ENCODE measurements at places on chromosomes 1 and 21.

DNA sequence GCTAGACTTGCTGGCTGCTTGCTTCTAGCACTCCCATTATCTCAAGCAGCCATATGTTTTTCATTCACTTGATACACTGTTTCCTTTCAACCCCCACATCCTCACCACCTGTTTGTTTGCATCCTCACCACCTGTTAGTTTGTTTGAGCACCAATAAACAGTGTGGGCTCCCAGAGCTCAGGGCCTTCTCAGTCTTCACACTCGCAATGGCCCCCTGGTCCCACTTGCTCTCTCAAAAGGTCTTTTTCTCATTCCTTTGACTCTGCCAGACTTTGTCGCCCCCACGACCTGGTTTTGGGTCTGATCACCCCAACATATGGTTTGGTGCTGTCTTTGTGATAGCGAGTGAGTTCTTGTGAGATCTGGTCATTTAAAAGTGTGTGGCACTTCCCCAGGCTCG is 6.2 kb upstream of the PADI4 start:
- no peak for DNase-seq

DNA sequence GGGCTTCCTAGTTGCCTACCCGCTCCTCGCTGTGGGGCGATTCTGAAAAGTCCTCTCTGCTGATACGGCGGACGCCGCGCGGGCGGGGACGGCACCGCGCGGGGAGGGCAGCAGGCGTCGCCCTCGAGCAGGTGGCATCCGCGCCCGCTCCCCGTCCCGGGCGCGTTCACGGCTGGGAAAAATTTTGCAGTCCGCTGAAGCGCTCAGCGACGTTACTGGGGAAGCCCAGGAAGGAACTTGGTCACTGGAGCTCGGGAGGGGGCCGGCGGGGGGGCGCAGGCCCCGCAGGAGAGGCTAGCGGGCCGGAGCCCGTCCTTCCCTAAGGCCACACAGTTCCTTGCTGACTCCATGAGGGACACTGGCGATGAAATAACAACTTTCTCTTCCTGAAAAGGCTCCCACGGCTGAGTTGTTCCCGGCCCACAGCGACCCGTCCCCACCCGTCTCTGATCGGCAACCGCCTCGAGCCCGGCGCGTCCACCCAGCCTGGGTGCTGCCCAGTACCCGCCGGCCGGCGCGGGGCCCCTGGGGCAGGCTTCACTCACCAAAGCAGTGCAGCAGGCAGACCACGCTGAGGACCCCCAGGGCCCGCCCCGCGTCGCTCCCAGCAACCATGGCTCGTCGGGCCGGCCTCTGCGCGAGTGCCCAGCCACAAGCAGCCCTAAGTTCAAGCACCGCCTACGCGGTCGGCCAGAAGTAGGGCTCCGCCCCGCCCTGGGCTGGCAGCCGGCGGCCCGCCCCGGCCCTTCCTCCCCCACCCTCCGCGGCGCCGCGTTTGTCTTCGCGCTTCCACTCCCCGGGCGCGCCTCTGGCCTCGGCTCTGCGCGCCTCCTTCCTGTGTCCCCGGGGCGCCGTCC is at the start of gene CD58:
Gene CD58 (minus strand): TSS at position 669 of the 857 bp plus-strand sequence. CDS start 54 bp downstream, at position 615.
- no peak for DNase-seq

- DNase-seq = no peak
These were observed 55.6 kb downstream of the TNR start for GRCh38 chr1:175687622-175688415.

GRCh38 chr1:230185076-230186001 is 118.3 kb downstream of the GALNT2 start:
- no peak for DNase-seq

DNA sequence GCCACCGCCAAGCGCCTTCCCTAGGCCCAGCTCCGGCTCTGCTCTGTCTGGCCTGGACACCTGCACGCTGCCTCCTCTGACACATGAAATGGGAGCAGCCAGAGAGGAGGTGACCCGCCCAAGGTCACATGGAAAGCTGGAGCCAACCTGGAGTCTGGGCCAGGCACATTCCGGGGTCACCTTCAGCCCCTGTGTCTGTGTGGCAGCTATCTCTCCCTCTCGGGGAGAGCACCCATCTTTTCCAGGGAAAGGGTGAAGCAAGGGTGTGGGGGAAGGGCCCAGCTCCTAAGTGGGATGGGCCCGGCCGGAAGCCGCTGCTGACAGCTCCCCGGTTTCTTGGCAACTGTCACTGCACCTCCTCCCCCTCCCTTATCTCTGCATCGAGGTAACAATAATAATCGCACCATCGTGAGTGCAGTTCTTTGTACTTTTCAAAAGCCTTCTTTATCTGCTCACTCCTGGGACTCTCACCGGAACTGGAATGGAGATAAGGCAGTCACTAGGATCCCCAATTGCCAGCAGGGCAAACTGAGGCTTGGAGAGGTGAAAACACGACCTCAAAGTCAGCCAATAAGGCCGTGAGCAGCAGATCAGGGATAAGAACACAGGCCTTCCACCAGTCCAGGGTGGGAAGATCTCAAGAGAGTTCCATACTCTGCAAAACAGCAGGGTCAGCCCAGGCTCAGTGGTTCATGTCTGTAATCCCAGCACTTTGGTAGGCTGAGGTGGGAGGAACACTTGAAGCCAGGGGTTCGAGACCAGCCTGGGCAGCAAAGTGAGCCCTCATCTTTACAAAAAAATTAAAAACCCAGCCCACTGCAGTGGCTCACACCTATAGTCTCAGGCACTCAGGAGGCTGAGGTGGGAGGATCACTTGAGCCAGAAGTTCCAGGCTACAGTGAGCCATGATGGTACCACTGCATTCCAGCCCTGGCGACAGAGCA is 36.9 kb downstream of the RAP1GAP start:
- DNase-seq = no peak

- DNase-seq = peak; percentile 60
These were observed 200.9 kb downstream of the DISC1 start for GRCh38 chr1:231827337-231828105.

- DNase-seq = peak; percentile 19
These were observed 105.2 kb upstream of the HMGB4 start for GRCh38 chr1:33758698-33759097.

DNA sequence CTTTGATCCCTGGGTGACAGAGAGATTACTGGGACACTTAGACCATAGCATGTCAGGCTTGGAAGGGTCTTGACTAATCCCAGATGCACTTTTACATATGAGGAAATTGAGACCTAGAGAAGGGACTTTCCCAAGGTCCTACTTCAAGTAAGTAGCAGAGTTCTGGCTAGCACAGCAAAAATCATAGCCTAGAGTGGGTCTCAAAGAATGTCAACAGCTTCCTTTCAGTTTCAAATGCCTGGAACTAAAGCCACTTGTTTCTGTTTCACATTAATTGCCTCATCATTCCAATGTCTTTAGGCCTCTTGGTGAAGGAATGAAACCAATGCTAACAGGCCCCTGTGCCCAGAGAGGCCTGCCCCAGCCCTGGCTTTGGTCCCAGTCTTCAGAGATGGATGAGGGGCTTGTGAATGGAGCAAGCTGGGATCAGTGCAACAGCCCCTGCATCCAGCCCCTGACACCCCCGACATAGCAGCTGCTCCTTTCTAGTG is 26.6 kb downstream of the ATF3 start:
- DNase-seq = no peak

DNA sequence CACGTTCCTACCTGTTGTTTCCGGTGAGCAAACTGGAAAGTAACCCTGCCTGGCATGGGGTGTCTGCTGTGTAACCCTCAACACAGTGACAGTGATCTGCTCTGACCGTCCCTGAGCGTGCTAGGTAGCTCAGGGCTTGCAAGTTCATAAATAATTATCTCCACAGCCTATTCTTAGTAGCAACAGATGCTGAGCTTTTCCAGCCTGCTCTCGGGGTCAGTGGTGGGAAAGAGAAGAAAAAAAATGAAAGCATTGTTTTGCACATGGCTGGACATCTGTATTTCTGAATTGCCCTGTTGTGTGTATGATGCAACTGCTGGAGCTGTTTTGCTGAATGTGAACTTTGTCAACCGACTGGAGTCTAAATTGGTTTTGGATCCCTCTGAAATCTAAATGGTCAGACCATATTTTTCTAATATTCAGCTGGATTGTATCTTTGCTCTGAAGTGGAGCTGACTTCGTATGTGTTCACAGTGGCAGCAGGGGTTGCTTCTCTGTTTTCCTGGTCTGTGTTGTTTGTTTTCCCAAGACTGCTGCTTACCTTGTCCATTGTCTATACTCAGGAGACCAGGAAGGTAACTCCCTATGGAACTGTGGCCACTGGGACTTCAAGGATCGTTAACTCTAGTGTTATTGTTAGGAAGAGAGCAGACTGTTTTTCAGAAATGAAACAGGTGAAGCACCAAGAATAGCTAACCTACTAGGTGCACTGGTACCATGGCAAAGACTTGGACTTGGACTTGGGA is 27.0 kb downstream of the TGFB2 start:
- DNase-seq = no peak

- DNase-seq = peak; percentile 70
These were observed 1.6 kb upstream of the STK40 start for GRCh38 chr1:36387141-36387949.

GRCh38 chr1:12345350-12346217 is 115.8 kb downstream of the VPS13D start:
- no peak for DNase-seq

GRCh38 chr1:31905681-31906080 is 32.5 kb downstream of the PTP4A2 start:
- no peak for DNase-seq

DNA sequence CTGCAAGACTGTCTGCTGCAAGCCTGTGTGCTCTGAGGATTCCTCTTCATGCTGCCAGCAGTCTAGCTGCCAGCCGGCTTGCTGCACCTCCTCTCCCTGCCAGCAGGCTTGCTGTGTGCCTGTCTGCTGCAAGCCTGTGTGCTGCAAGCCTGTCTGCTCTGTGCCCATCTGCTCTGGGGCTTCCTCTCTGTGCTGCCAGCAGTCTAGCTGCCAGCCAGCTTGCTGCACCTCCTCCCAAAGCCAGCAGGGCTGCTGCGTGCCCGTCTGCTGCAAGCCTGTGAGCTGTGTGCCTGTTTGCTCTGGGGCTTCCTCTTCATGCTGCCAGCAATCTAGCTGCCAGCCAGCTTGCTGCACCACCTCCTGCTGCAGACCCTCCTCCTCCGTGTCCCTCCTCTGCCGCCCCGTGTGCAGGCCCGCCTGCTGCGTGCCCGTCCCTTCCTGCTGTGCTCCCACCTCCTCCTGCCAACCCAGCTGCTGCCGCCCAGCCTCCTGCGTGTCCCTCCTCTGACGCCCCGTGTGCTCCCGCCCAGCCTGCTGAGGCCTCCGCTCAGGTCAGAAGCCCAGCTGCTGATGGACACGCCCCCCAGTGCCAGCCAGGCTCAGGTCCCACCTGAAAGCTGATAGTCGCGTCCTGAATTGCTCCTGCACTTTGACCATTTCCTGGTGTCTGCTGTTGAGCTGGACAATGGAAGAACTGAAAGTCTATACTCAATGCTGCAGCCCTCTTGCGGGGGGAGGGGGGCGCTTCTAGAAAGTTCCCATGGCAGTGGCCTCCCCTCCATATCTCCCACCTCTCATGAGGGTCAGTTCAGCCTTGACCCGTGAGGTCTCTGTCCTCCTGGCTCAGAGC is 1.2 kb downstream of the KRTAP10-4 start:
- DNase-seq = no peak

DNA sequence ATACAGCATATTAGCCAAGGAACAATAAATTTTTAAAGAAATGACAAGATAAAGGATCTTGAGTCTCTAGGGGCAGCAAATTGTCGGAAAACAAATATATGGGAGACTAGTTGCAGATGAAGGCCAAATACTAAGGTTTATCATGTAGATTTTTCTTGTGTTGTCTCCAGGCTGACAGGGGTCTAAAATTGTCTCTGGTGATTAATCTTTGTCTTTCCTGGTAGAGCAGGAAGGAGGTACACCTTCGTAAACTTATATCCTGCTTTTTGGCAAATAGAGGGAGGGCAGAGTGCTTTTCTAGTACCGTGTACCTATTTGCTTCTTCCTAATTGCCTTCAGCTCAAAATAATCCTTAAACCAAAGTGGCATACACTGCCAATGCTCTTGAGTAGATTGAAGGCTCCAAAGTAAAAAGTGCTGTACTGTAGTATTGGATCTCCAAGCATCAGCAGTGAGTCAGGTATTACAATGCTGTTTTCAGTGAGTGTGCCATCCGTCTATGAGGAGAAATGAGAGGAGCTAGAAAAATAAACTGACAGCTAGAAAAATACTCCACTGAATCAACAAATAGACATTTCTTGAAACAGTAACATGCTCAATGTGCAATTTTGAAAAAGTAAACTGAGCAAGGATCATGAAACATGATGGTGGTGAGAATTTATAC is 1.8 kb upstream of the LEPR start:
- no peak for DNase-seq

- DNase-seq = no peak
These were observed 316.0 kb upstream of the ADGRL4 start for GRCh38 chr1:79322511-79323027.

DNA sequence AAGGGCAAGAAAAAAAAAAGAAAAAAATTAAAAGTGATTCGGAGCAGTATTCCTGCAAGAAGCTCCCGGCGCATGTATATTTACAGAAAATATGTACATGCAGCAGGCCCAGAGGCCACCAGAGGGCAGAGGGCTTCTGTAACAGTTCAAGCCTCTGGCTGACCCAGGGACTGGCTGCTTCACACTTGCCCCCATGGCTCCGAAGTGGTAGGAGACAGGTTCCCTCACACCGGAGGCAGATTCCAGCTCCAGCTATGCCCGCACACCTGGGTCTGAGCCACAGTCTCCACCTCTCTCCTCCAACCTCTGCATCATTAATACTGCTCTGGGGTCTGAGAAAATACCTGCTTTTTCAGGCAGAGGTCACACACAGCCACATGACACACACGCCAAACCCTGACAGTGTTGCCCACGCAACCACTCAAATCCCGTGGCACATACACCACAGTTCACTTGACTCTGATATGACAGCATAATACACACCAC is 2.2 kb upstream of the ARHGAP30 start:
- no peak for DNase-seq

- DNase-seq = no peak
These were observed 96.5 kb downstream of the DAB1 start for GRCh38 chr1:57327336-57327735.

DNA sequence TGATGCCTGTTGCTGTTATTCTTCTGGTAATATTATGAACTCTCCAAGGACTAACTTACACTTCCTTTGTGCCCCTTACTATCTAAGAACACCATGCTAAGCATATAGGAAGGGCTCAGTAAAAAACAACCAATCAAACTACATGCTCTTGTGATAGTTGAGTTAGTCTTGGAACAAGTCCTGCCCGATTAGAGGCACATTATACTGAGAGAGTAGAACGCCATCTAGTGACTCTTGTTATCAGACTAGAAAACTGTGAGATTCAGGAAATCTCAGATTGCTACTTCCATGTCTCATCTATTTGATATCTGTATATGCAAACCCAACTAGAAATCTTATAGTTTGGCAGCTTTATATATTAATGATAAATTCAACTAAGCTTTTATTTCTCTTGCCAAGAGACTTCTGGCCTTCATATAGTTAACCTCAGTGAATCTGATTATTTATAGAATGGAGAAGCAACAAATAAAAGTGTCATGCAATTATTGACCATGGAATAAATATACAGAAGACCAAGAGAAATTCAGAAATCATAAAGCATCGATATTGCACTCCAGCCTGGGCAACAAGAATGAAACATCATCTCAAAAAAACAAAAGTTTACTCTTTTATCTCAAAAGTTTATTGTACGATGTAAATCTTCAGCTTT is 7.8 kb upstream of the SRRM1 start:
- peak; percentile 39 for DNase-seq
